ENCODE measurements at places on chromosomes 7 and 10. TPM values are rescaled to one million over a fixed set of nuclear protein-coding genes. Genes with fewer than 3 reads are reported as not detected.

DNA sequence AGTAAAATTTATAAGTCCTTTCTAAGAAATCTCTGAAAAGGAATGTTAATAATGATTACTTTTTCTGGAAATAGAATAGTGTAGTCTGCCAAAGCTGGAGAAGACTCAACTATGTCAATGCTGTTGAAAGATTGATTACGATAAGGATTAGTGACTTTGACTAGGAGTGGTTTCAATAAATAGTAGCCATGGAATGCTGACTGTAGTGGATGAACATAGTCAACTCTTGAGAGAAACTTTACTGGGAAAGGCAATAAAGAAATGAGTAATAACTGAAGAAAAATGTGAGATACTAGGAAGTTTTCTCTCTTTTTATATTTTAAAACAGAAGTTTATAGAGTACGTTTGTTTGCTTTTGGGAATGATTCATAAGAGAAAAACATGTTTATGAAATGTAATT lies 105.0 kb upstream of the CDK13 start:
- no peak for DNase-seq

Gene GNAT3
- polyA plus RNA-seq = not detected

Gene BLNK
- 36.7 TPM for polyA plus RNA-seq

Gene PDCD11
- 31.3 TPM for polyA plus RNA-seq

DNA sequence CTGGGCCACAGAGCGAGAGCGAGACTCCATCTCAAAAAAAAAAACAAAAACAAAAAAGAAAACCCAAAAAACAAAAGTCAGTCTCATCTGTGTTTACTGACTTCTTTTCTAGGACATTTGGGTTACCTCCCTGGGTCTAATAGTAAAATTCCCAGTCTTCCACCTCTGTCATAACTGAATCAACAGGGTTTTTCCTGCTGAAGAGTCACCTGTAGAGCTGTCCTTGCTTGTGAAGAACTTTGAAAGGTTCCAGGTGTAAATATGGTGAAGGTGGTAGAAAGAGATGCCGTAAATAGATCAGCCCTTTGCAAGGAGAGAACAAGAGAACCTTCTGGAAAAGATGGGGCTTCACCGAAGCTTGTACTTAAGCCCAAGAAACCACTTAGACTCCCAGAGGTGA lies 112.7 kb upstream of the BTBD16 start:
- DNase-seq = no peak

Gene FAM237B
- polyA plus RNA-seq = 0.31 TPM

GRCh38 chr7:97200018-97200417 lies 82.5 kb downstream of the SDHAF3 start:
- DNase-seq = no peak

Gene PLA2G12B
- 6.9 TPM for polyA plus RNA-seq

GRCh38 chr7:155533827-155534690 lies 12.3 kb downstream of the CNPY1 start:
- no peak for DNase-seq

DNA sequence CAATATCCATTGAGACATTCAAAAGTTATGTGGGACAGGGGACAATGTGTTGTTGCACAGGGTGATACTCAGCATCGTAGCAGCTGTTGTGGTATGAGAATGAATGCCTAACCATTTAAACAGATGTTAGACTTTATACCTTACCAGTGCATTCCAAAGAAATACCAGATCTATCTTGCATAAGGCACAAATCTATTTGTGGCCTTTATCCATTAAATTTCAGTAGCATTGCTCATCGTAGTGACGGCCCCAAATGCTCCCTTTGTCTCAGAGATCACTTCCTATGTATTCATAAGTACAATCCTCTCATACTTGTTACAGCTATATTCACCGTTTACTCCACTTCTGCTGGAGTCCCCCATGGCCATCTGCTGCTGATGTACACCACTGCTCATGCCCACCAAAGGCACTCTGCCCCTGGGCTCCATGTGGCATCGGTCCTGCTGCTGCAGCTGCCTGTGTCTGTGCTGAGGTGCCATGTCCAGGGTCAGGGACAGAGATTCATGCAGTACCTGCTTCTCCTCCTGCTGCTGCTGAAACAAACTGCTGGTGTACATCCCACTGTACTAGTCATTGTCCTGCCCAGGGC lies 96.3 kb downstream of the CPED1 start:
- no peak for DNase-seq

Gene CNPY1
- not detected for polyA plus RNA-seq

Gene DBNL
- polyA plus RNA-seq = 65.4 TPM

Gene JCAD
- polyA plus RNA-seq = 33.8 TPM

DNA sequence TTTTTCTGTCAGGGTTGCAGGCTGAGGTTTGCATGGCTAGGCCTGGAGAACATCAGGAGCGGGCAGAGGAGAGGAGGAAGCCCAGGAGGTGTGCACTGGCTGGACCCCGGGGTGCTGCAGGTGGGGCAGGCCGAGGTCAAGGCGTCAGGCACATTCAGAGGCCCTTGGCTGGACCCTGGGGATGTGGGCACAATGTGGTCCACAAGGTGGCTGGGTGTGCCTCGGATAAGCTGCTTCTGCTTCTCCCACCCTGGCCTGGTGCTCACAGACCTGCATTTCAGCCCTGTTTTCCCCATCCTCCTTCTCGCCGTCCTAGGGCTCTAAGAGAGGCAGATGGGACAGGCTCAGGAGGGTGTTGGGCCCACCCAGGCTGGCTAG lies 108.2 kb downstream of the ADCY1 start:
- DNase-seq = no peak

DNA sequence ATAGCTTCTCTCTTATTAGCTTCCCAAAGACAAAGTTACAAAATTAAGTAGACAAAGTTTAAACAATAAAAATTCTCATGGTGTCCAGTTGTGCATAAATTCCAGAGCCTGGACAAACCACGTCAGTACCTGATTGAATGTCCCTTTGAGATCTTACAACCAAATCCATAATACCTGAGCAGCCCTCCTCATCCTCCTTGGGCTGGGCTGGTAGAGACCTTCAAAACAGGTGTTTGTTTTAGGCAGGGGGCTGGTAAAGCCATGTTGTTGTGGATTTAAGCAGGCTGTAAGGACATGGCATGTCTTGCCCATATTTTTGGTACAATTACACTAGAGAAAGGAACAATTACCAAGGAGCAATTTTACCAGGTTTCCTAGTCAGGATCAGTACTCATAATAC lies 2.1 kb downstream of the IFIT5 start:
- DNase-seq = no peak

GRCh38 chr7:148201992-148202391 lies 388.6 kb upstream of the C7orf33 start:
- DNase-seq = no peak

GRCh38 chr10:267705-268104 lies 132.4 kb downstream of the ZMYND11 start:
- DNase-seq = no peak

Gene PAPOLB
- 0.06 TPM for polyA plus RNA-seq

Gene STEAP1
- 14.3 TPM for polyA plus RNA-seq

GRCh38 chr7:31336202-31337001 lies 4.1 kb downstream of the NEUROD6 start:
- DNase-seq = no peak

GRCh38 chr7:142873281-142873784 lies 12.2 kb downstream of the TRPV6 start:
- no peak for DNase-seq

GRCh38 chr10:120732067-120732466 lies 119.1 kb upstream of the WDR11 start:
- DNase-seq = no peak

DNA sequence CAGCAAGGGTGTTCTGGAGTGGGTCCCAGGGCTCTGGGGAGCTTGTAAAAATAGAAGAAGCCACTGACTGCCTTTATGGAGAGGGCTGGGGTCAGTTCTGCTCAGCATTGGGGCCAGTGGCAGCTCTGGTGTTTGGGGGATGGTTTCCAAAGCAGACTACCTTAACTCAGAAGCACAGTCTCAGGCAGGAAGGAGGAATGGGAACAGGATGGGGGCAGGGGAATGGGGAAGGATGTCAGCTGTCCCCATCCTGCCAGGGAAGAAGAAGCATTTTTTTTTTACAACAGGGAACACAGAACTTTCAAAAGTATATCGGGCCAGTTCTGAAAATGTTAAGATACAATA lies 28.8 kb downstream of the TSPAN15 start:
- no peak for DNase-seq

- DNase-seq = no peak
Observed at GRCh38 chr10:50397312-50398140, 146.2 kb upstream of the ASAH2 start.

Gene ADRB1
- polyA plus RNA-seq = 0.06 TPM

Gene TMEM130
- 4.4 TPM for polyA plus RNA-seq

- DNase-seq = no peak
Observed at GRCh38 chr7:1925973-1926907, 256.2 kb downstream of the ELFN1 start.

DNA sequence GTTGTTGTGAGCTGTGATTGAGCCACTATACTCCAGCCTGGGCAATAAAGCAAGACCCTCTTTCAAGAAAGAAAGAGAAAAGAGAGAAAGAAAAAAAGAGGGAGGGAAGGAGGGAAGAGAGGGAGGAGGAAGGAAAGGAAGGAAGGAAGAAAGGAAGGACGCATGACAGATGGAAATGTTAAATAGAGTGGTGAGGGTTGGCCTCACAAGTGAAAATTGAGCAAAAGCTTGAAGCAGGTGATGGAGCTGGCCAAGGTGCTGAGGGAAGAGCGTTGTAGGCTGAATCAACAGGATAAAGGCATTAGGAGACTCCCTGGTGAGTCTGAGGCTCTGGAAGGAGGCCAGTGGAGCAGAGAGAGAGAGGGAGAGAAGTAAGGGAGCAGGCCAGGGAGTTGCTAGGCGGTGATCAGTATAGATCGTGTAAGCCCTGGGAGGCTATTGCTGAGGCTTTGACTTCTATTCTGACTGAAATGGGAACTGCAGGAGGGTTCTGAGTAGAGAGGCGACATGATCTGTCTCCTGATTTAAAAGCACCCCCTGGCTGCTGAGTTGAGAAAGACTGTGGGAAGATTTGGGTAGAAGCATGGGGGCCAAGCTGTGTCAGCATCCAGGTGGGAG lies 26.5 kb upstream of the TMEM248 start:
- no peak for DNase-seq

- DNase-seq = no peak
Observed at GRCh38 chr7:95324431-95324830, at the start of gene PON1. PON1 (minus strand) TSS chr7:95324532; CDS start chr7:95324475, 57 bp downstream.

Gene CPED1
- polyA plus RNA-seq = 36.9 TPM

- DNase-seq = no peak
Observed at GRCh38 chr10:36872702-36873393, 252.6 kb upstream of the ANKRD30A start.

Gene INTS1
- polyA plus RNA-seq = 56.4 TPM

GRCh38 chr10:48670978-48671913 lies 13.4 kb upstream of the WDFY4 start:
- no peak for DNase-seq

GRCh38 chr7:39921506-39922175 lies 28.4 kb upstream of the CDK13 start:
- DNase-seq = no peak

DNA sequence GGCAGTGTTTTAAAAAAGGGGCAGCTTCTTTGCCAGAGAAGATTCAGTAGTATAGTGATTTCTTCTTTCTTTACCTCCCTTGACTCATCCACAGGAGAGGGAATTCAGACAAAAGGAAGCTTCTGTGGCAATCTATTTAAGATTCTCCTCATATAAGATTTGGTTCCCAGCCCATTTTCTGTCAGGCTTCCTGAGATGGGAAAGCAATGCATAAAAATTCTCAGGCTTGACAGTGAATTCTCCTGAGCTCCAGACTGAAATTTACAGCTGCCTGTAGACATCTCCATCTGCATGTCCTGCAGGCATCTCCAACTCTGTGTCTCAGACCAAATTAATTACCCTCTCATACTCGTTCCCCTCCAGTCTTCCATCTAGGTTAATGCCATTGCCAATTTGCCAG lies 72.8 kb downstream of the TSPAN12 start:
- DNase-seq = no peak

Gene ANKRD22
- polyA plus RNA-seq = 0.37 TPM

- no peak for DNase-seq
Observed at GRCh38 chr10:77315496-77316129, 322.0 kb downstream of the KCNMA1 start.

DNA sequence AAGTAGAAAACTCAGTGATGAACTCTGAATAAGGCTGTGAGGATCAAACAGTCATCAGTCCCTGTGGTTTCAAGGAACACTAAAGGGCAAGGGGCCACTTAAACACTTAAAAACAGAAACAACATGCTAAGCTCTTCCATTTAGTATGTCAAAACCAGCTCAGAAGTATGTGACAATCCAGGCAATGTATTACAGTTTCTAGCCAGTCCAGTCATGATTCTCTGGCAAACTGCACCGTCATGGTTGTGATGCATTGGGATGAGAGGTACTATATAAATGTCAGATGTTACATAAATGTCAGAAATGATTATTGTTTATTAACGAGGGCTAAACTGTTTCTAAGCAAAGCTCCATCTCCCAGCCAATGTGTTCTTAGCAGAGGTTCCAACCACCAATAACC lies 4.7 kb upstream of the CREB5 start:
- DNase-seq = no peak

Gene ST8SIA6
- 1.3 TPM for polyA plus RNA-seq

Gene SPDYE2B
- 1.4 TPM for polyA plus RNA-seq

- DNase-seq = no peak
Observed at GRCh38 chr7:131370523-131370968, 42.9 kb downstream of the MKLN1 start.

DNA sequence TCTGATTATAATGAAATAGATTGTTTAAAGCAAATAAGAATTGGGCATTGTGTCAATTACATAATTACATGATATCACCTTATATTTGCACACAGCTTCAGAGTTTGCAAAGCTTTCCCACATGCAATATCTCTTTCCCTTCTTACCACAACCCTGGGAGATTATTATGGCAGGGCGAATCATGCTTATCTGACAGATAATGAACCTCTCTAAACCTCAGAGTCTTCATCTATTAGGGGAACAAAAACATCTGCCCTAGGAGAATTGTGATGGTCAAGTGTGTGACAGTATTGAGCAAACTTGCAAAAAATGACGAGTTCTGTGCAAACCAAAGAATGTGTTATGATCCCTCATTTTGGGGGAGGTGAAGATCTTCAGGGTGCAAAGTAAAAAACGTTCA lies 90.0 kb downstream of the MYOF start:
- DNase-seq = no peak

DNA sequence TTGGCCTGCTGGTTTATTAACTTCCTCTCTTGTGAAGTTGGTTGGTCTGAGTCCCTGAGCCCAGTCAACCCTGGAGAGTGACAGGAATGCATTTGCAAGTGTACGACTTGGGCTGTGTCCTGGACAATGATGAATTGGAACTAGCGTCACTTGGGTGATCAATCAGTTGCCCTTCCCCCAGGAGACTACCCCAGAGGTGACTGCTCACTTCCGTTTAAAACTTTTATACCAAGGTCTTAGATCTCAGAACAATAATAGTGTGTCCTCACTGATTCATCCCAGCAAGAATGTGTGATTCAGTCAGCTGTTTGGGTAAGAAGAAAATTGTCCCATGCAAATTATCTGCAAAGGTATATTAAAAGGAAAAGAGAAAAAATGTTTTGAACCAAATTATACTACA lies 102.9 kb upstream of the ARMC3 start:
- no peak for DNase-seq

Gene KLF14
- 0.37 TPM for polyA plus RNA-seq

DNA sequence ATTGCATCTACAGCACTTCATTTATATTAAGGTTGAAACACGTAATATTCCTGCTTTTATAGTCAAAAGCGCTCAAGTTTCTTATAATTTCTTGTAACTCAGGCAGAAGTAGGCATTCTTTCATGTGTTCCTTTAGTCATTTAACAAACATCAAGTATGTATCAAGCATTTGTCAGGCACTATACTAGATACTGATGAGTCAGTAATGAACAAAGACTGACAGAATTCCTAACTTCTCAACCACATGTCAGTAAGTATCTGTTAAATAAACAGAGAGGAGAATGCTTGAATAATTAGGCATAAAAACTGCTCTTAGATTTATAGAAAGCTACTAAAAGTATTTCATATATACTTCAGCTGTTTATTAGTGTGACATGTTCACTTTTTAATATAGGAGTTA lies 9.9 kb downstream of the CRPPA start:
- DNase-seq = no peak

Measured in right renal cortex interstitium (tissue), 3 donors.